ENCODE measurements at places on chromosomes 12 and 14. TPM values are rescaled to one million over a fixed set of nuclear protein-coding genes. Genes with fewer than 3 reads are reported as not detected.

The NRIP2 gene
- total RNA-seq: not detected

The TNS2 gene
- 0.58 TPM for total RNA-seq

The RPS6KA5 gene
- total RNA-seq: 48.1 TPM

The GPRC5D gene
- not detected for total RNA-seq

The ANAPC5 gene
- 138 TPM for total RNA-seq

The HNRNPC gene
- 921 TPM for total RNA-seq

The AVPR1A gene
- not detected for total RNA-seq

The TMEM132D gene
- total RNA-seq: not detected

The DTX1 gene
- 0.35 TPM for total RNA-seq

The TOMM20L gene
- total RNA-seq: not detected

The PPP1R13B gene
- 11.7 TPM for total RNA-seq

The NOVA1 gene
- 0.42 TPM for total RNA-seq

The ACSS3 gene
- not detected for total RNA-seq

The ERP27 gene
- total RNA-seq: 5.4 TPM

The PLEKHG7 gene
- not detected for total RNA-seq

The RPGRIP1 gene
- not detected for total RNA-seq

The SLCO1B1 gene
- total RNA-seq: not detected

The RILPL1 gene
- total RNA-seq: 1.5 TPM

The FAM90A1 gene
- not detected for total RNA-seq

The POLR3B gene
- total RNA-seq: 6.3 TPM

The APOF gene
- not detected for total RNA-seq

The FAM177A1 gene
- 40.7 TPM for total RNA-seq
